Left renal cortex interstitium (tissue), 4 donors: ENCODE measurements at places on chromosomes 1 and 21.

DNA sequence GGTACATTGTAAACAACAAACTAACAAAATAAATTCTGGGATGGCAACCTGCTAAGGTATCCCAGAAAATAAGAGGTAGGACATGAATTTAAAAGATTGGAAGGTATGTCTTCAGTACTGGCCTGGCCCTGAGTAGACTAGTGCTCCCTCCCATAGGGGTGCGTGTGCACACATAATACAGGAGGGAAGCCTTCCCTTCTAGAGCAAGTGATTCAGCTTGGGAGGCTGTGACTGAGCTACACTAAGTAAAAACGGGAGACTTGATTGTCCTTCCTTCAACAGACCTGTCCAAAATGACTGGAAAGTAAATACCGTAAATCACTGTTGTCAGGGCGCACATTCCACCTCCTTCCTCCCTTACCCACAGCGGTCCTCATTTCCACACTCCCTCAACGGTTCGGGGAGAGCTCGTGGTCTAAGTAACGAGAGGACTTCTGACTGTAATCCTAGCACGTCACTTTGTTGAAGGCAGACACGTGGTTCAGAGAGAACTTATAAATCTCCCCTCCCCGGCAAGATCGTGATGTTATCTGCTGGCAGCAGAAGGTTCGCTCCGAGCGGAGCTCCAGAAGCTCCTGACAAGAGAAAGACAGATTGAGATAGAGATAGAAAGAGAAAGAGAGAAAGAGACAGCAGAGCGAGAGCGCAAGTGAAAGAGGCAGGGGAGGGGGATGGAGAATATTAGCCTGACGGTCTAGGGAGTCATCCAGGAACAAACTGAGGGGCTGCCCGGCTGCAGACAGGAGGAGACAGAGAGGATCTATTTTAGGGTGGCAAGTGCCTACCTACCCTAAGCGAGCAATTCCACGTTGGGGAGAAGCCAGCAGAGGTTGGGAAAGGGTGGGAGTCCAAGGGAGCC lies at the start of gene TGFB2:
Gene TGFB2 (plus strand): TSS at position 523 of the 859 bp plus-strand sequence. CDS start 1,366 bp downstream, outside the sequence.
- no peak for DNase-seq

- no peak for DNase-seq
These were observed 32.9 kb upstream of the UTS2 start for GRCh38 chr1:7885513-7886404.

- DNase-seq, result no peak
These were observed 81.1 kb upstream of the SPATA6 start for GRCh38 chr1:48552903-48553606.

DNA sequence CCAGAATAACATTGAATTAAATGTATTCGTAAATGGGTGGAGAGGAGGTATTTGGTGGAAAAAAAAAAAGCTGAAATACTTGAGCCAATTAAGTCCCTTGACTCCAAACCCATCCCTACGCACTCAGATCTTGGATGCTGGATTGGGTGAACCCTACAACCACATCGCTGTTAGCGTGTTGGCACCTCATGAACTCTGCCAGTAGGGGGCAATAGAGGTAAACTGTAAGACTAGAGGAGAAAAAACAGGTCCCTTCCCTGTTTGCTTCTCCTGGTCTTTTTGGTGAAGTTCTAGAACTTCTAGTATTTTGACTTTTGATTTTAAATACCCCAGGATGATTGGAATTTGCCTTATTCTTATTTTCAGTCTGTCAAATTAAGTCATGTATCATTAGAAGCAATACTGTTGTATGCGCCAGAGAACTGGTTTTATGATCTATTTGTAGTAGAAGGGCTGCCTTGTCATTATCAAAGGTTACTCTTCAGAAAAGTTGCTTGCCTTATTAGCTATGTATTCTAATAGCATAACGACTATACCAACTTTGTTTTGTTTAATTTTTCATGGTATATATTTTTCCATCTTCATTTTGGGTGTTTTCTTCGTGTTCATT lies 1.9 kb upstream of the OR13G1 start:
- DNase-seq, result peak; percentile 5

GRCh38 chr1:215376544-215377264 lies 190.4 kb upstream of the KCTD3 start:
- no peak for DNase-seq
